Activated T-cell treated with anti-CD3 and anti-CD28 coated beads, Interleukin-2, amount 50 U/mL, for 72 hours (primary cell): ENCODE measurements at places on chromosomes 12 and 14.

DNA sequence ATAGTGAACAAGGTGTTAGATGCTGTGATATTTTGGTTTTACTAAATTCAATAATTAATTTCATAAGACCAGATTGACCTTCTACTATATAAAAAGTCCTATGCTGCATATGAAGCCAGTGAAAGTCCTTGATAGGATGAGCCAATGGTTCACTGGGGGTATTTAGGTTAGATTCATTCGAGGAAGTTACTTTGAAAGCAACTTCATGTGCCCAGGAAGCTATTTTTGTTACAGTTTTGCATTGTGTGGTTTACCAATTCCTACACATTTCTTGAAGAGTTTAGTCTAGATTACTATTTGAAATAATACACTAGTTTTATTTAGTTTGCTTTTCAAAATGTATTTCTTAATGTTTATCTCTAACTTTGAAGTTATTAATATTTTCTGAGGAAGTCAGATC is 58.5 kb upstream of the RMST start:
- no peak for DNase-seq

DNA sequence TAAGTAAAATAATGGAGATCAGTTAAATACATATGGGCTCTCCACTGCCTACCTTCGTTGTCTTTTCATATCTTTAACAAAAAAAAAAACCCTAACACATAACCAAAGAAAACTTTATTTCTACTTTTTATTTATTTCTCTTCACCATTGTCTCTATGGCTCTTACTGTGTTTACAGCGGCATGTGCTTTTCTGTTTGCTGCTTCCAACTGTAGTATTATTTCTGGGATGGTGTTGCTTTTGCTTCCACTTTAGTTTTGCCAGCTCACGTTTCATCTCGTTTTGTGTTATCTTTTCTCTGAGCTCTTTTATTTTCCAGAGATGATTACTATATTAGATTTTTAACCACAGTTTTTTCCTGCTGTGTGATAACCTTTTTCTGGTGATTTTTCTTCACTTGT is 46.1 kb downstream of the KTN1 start:
- DNase-seq: no peak

DNA sequence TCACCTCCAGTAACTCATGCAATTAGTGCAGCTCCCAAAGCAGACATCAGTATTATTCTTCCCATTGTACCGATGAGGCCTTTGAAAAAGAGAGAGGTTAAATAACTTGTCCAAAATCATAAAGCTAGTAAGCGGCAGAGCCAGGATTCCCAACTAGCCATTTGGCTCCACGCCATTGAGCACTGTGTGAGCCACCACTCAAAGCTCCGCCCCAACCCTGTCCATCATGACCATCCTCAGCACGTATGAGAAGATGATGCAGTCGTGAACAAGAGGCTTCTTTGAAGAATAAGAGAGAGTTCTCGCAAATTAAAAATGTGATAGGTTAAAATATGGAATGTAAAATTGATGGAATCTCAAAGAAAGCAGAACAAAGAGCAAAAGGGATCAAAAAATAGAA is 14.6 kb downstream of the CLMN start:
- DNase-seq: no peak

DNA sequence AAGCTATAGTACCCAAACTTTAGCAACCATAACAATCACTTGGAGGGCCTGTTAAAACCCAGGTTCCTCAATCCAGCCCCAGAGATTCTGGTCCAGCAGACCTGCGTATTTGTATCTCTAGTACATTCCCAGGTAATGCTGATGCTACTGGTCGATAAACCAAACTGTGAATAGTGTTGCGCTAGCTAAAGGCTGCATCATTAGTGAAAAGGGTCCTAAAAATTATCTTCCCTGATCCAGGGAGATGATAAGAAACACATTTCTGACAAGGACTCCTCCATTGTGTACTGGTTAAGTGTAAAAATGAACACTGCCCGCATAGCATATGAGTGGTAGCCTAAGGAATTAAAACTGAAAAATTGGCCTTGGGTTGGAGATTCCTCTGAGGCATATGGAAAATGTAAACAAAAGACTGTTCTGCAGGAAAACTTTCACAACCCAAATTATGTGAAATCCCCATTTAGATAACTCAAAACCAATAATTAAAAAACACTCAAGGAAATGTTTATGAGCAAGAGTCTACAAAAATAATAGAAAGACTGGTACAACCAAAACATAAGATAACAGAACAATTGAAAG is 322.7 kb downstream of the CEP128 start:
- no peak for DNase-seq

DNA sequence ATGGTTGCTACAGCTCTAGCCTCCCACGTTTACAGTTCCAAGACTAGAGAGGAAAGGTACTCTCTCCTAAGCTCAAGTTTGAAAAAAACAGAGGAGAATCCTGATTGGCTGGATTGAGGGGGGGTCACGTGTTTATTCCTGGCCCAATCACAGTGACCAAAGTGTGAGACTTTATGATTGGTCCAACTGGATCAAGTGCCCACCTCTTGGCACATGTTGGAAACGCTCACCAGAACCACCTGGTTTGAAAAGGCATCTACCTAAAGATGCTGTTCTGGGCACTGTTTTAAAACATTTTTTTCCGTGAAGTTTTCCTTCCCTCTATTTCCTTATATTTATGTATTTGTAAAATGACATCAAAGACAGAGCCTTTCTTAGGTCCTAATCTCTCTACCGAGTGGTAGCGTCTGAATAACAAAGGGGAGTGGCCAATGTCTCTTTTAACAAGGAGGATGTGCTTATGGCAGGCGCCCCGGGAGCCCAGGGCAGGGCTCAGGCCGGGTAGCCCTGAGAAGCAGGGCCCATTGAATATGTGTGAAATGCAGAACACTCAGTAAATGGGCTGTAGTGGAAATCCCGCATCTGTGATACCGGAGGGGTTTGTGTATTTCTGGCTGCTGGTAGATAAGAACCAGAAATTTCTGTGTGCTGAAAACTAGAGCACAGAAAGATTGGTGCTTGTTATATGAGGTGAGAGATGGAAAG is 146.2 kb downstream of the ATP23 start:
- no peak for DNase-seq

- DNase-seq: no peak
Observed at GRCh38 chr12:14638066-14638465, 58.3 kb downstream of the GUCY2C start.

DNA sequence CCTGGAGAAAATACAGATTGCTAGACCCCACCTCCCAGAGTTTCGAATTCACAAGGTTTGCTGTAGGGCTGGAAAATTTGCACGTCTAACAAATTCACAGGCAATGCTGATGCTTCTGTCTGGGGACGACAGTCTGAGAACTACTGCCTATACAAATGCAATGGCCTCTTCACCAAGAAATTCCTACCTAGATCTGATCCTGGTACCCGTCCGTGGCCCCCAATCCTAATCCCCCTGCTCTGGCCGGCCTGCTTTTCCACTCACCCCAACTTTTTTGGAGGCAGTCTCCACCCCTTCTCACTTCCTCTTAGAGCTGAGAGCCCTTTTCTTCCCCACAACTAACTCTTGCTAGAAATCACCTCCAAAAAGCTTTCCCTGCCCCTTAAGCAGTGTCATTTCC is 3.1 kb upstream of the SSH1 start:
- DNase-seq: no peak

- peak; percentile 22 for DNase-seq
Observed at GRCh38 chr12:3313675-3314663, 177.0 kb upstream of the PRMT8 start.

DNA sequence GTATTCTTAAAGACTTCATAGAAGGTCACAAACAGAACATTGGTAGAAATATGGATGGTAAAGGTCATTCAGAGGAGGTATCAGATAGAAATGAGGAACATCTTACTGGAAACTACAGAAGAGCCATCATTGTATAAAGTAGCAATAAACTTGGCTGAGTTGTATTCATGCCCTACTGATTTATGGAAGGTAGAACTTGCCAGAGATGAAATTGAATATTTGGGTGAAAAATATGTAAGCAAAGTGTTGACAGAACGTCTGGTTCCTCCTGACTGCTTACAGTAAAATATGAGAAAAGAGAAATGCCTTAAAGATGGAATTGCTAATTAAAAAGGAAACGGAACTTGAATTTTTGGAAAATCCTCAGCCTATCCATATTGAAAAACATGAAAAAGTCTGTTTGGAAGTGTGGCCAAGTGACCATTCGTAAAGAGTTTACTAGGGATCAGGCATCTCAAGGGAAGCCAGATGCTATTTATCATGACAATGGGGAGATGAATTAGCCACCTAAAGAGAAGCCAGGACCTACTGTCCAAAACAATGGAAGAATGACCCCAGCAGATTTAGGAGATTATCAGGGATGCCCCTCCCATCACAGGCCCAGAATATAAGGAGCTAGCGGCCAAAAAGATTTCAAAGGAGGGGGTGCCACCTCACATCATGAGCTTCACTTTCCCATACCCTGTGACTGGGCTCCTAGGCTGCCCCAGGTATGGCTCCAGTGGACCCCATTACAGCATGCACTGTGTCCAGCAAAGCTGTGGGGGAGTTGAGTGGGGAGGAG is 189.3 kb downstream of the ITPR2 start:
- no peak for DNase-seq

GRCh38 chr12:65532162-65532561 is 253.7 kb downstream of the MSRB3 start:
- no peak for DNase-seq

- no peak for DNase-seq
Observed at GRCh38 chr12:3629057-3629830, 123.7 kb downstream of the CRACR2A start.

- peak; percentile 66 for DNase-seq
Observed at GRCh38 chr12:111404362-111405148, 1.2 kb upstream of the SH2B3 start.

- no peak for DNase-seq
Observed at GRCh38 chr12:41980390-41980789, 164.3 kb downstream of the GXYLT1 start.

GRCh38 chr12:6450091-6450868 is 1.6 kb upstream of the TAPBPL start:
- no peak for DNase-seq

- no peak for DNase-seq
Observed at GRCh38 chr12:92085736-92086040, 60.0 kb downstream of the BTG1 start.

- no peak for DNase-seq
Observed at GRCh38 chr12:83808591-83808990, 1104.0 kb downstream of the SLC6A15 start.

DNA sequence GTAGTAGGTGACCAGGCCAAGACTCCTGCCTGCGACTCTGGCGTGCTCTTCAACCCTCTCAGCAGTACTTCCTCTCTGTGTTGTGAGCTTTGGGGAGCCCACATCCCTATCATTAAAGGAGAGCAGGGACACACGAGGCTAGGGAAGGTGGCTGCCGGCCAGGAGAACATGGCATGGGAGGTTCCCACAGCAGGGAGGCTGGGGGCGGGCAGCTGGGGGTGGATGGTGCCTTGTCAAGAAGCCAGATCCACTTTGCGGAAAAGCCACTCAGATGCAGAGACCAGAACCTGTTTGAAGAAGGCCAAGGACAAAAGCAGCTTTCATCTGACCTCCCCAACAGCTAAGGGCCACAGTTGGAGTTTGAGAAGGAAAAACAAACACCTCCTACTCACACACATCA is 198.6 kb downstream of the BCL11B start:
- no peak for DNase-seq

- DNase-seq: no peak
Observed at GRCh38 chr14:34920339-34920738, 45.2 kb upstream of the BAZ1A start.

GRCh38 chr12:67981287-67982162 is 7.7 kb upstream of the IFNG-AS1 start:
- DNase-seq: no peak

DNA sequence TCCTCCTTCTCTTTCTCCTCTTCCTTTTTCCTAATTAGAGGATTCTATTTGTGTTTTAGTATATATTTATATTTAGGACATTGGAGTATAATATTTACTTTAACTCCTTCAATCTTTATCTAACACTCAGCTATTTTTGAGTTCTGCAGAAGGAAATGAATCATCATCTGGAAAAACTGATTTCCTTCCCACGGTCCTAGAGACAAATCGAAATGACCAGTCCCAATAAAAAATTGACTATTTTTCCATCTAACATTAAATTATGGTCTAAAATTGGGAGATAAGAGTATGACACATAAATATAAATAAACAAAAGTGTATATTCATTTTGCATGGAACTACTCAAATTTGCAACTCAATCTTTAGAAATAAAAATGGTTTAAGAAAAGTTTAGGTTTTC is 167.4 kb downstream of the TMTC3 start:
- no peak for DNase-seq

- DNase-seq: no peak
Observed at GRCh38 chr12:133236556-133236955, 879 bp upstream of the ANHX start.

DNA sequence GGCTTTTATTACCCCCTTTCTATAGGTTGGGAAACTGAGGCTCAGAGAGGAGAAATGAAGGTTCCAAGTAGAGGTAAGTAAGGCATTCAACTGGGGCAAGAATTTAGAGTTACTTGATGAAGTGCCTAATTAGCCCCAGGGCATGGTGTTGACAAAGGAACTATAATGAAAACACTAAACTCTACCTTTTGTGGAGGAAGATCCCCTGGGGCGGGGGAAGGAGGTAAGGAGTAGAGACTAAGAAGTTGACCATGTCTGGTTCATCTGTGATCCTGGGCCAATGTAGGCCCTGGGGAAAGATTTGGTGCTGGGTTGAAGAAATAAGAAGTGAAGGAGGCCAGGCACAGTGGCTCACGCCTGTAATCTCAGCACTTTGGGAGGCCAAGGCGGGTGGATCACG is 16.2 kb upstream of the COX6A1 start:
- DNase-seq: no peak

GRCh38 chr14:105487986-105488777 is 1.5 kb downstream of the CRIP1 start:
- DNase-seq: no peak

DNA sequence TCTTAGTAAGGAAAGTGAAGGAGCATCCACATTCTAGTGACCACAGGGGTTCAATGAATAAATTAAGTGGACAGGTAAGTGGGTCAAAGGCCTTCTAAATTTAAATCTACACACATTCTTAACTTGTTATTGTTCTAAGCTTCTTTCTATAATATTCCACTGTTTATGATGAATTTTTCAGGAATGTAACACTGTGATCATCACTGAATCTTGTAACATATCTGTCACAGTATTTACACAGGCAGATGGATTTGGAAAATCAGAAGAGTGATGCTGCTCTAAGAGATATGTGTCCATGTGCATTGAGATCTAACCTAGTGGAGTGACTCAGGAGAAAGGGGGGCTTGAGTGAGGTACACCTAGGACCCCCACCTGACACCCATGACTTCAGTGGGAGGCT is 115.4 kb upstream of the OVCH1 start:
- DNase-seq: no peak

GRCh38 chr12:58465418-58465817 is 454.9 kb downstream of the LRIG3 start:
- DNase-seq: no peak

- no peak for DNase-seq
Observed at GRCh38 chr12:12853435-12853834, 37.9 kb upstream of the GPRC5A start.
